ENCODE measurements at places on chromosomes 3 and 15.

DNA sequence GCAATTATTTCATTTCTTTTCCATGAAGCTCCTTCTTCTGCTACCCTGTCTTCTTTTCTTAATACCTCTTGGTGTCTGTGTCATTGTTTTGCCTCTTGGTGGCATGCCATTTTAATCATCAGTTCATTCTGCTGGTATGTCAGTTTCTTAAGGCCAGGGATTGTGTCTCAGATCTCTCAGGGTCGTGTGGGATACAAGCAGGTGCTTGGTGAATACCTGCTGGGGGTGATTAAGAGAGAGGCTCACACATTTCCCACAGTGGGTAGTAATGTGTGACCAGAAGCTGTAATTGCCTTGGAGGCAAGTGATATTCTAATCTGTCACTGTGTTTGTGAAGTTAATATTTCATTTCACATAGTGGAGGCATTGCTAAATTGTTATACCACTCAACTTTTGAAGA is 361.4 kb upstream of the TRIM42 start:
- DNase-seq, result no peak

- no peak for DNase-seq
Observed at GRCh38 chr3:148646126-148646665, 51.5 kb upstream of the AGTR1 start.

- DNase-seq, result no peak
Observed at GRCh38 chr15:93141371-93141794, 52.4 kb upstream of the RGMA start.

GRCh38 chr3:73422571-73422970 is 202.2 kb downstream of the PDZRN3 start:
- DNase-seq, result no peak

GRCh38 chr15:52518487-52519371 is 10.0 kb downstream of the MYO5A start:
- no peak for DNase-seq
